Stimulated activated CD8-positive, alpha-beta memory T cell treated with anti-CD3 and anti-CD28 coated beads, Interleukin-7, amount 100 ng/mL, for 1 hour (primary cell): ENCODE measurements at places on chromosomes 1 and 21.

GRCh38 chr1:248828845-248829244, 3.1 kb upstream of the SH3BP5L start:
- no peak for DNase-seq

- DNase-seq: no peak
These were observed 1.5 kb downstream of the PGBD5 start for GRCh38 chr1:230424391-230425251.

- DNase-seq: no peak
These were observed 56.0 kb downstream of the TTLL7 start for GRCh38 chr1:83942914-83943313.

DNA sequence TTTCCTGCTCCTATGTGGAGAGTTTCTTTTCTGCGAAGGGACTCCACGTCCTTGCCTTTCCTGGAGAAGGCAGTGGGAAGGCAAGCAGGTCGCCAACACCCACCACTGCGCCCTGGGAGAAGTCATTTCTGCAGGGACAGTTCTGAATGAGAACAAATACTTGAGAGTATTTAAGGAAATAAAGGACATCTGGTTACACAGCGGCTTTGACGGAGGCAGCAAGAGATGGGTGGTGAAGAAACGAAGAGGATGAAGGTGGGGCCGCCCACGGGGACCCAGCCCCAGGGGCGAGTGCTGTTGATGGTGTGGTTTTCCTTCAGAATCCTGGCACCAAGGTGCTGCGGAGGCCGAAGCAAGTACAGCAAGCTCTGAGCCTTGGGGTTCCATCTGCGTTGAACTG, 75.5 kb downstream of the PSMG1 start:
- DNase-seq: no peak

DNA sequence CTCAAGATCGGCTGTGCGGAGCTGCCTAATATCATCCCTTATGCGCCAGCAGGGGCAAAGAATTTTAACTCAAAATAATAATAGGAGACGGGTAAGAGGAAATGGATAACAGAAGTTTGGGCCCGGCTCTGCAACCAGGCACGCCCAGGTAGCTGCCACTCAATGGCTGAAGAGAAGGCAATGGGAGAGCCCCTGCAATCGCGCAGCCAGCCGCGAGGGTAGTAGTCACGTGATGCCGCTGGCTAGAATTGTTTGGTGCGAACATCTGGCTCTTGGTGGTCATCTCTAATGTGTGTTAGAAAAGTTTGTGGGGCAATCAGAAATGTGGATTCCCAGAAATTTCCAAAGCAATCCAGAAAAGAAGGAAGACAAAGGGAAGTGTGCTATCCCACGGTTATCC, 12.3 kb downstream of the BARHL2 start:
- no peak for DNase-seq

DNA sequence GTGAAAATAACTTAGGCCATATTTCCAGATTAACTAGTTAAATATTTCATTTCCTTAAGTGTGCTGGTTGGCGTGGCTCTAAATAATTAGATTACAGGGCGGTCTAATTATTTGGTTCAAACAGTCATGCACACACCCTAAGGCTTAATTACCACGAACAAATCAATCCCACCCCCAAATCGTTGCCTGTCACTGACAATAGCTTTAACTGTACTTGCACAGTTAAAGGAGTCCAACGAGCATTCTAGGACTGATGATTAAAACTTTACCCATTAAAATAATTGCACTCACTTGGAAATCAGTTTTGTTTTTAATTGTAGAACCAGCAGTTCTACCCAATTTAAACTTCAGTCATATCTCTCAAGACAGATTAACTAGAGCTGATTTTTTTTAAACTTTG, 1.5 kb upstream of the POU2F1 start:
- no peak for DNase-seq

DNA sequence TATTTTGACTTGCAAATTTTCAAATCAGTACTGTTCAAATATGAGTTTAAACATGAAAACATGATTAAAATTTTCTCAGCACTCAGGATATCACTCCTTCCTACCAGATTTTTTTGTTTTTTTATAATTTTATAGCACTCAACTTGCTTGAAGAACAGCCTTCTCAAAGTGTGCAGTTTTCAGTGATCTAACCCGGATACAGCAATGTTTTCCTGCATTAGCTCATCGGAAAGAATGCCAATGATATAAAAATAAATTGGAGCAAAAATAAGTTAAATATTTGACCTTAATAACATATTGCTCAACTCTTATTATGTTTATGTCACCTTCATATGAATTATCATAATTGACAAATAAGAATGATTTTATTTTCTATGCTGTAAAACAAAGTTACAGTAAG, 766.8 kb downstream of the USP25 start:
- no peak for DNase-seq

GRCh38 chr1:31912839-31913239, 25.3 kb downstream of the PTP4A2 start:
- no peak for DNase-seq

DNA sequence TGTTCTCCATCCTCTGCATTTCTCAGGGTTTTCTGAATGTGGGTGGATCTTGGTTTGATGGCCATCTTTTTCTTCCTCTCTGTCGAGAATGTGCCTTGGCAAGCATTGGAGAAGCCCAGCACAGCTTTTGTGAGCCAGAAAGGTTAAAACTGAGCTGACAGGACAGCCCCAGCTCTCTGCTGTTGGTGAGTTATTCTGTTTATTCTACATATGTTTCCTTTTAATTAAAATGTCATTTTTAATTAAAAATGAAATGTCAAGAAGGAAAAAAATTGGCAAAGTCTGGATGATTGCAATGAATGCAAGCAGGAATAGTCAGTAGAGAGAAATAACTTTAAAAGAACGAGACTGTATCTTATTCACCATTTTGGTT, 325.8 kb downstream of the PTBP2 start:
- no peak for DNase-seq

DNA sequence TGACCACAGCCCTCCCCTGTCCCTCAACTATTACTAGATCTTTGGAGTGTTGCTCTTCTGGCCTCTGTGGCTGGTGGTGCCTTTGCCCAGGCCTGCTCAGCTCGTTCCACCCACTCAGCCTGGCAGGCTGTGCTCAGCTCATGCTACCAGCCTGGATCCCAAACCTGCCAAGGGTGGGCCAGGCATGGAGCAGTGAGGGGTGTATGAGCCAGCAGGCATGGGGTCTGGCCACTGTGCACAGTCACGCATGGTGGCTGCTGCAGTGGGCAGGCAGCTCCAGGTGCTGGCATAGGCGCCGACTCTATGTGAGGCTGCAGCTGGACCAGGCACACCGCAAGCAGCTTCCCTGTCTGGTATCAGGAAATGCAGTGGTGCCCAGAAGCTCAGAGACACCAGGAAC, 449.9 kb downstream of the MATN1 start:
- DNase-seq: no peak

DNA sequence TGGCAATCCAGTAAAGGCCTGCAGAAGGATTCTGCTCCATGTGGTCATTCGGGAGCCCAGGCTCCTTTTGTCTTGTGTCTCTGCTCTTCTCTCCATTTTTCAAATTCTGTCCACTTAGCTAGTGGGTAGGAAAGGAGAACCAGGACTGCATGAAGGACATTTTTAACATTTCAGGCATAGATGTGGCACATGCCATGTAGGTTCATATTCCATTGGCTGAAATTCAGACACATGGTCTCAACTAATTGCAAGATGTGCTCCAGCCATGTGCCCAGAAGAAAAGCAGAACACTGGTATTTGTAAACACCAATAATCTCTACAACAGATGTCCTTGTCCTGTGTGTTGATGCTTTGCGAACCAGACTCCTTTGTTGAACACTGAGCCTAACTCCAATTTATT, 85.2 kb upstream of the WLS start:
- DNase-seq: no peak

DNA sequence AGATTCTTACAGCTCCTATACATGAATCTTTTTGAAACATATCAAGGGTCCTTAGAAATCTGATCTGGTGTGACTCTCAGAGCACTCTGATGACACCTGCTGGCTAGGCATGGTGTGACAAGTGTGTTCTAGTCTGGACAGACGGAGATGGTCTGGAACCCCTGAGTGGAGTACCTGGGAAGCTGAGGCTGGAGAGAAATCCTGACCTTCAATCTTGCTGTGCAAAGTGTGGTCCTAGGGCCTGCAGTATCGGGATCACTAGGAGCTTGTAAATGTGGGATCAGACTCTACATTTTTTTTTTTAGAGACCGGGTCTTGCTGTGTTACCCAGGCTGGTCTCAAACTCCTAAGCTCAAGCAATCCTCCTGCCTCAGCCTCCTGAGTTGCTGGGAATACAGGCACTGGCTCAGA, 78.6 kb upstream of the SOD1 start:
- peak; percentile 70 for DNase-seq

DNA sequence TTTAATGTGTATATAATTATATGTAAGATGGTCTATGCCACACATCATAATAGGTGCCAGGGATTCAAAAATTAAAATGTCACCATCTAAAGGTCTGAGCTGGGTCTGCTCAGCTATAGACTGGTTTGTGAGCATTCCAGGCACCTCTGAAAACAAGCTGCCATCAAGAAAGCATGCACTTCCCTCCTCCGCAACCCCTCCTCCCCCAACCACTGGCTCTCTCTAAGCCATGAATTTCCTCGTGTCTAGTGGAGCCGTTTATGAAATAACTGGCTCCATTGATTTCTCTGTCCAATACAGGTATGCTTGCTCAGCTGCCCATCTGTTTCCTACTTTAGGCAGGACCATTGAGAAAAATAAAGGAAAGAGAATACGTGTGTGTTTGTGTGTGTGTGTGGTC, 522.6 kb upstream of the PLXNA2 start:
- no peak for DNase-seq

GRCh38 chr1:229792012-229792975, 166.2 kb downstream of the URB2 start:
- DNase-seq: no peak

- DNase-seq: peak; percentile 39
These were observed 710 bp downstream of the PPP2R5A start for GRCh38 chr1:212285685-212286555.

DNA sequence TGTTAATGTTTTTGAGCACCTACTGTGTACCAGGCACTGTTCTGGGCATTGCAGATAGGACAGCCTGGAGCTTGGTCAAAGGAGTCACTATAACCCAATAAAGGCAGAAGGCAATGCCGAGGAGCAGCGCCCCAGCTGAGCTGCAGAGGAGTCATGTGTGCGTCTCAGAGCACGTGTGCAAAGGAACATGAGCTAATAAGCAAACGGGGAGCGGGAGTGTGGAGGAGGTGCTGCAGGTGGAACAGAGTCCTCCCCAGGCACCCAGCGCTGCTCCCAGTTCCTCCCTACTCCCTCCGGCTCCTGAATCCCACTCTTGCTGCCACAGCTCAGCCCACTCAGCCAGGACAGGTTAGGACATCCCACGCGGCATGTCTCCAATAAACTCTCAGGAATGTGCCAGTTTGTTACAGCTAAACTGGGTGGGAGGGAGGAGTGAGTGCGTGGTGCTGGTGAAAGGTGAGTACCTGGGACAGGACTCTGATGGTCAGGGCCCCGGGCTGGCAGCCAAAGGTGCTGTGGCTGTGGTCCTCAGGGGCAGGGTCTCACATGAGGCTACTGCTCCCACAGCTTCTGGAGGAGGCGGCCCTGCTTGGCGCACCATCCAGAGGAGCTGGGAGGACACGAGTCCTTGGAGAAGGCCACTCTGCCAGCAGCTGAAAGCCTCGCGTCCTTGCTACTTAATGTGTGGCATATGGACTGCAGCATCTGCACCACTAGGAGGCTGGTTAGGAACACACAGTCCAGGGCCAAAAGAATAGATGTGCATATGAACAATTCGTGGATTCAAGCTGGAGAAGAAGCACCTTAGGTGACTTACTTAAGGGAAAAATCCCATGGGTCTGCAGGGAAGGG, 52.3 kb downstream of the GRIK3 start:
- no peak for DNase-seq

GRCh38 chr1:145993618-145994390, 2.6 kb downstream of the TXNIP start:
- DNase-seq: no peak

DNA sequence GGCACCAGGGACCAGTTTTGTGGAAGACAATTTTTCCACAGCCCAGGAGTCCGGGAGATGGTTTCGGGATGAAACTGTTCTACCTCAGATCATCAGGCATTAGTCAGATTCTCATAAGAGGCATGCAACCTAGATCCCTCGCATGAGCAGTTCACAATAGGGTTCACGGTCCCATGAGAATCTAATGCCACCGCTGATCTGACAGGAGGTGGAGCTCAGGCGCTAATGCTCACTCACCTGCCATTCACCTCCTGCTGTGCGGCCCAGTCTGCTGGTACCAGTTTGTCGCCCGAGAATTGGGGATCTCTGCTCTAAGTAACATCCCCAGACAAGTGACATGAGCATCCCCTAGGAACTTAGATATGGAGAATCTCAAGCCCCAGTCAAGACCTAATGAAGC, 180.7 kb downstream of the COQ8A start:
- no peak for DNase-seq

- DNase-seq: no peak
These were observed 659.4 kb upstream of the CAMK1G start for GRCh38 chr1:208923946-208924720.

- DNase-seq: no peak
These were observed 26.7 kb downstream of the DMAP1 start for GRCh38 chr1:44239961-44240371.

- DNase-seq: no peak
These were observed 69.2 kb downstream of the PAPPA2 start for GRCh38 chr1:176531921-176532897.

- DNase-seq: no peak
These were observed 73.4 kb downstream of the RABGAP1L start for GRCh38 chr1:174232761-174233160.

DNA sequence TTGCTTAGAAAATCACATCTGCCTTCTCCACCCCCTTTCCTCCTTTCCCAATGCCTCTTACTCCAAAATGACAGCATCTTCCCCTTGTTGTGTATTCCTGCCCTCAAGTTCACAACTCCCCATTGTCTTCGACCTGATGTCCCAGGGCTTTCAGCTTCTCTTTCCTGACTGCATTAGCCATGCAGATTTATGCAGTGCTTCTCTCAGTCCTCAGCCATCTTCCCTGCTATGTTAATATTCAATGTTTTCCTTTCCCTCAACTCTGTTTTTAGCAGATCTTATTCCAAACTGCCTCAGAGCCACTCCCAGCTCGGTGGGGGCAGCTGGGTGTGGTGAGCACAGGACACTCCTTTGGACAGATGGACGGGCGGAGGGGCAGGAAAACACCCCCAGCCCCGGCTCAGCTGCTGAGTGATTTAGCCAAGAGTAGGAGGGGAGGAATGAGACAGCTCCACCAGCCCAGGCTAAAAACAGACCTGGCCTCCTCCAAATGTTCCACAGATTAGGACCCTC, 71.0 kb downstream of the CD2 start:
- no peak for DNase-seq
